Left cardiac atrium (tissue), 4 donors: ENCODE measurements at places on chromosomes 12 and 14. TPM values are rescaled to one million over a fixed set of nuclear protein-coding genes. Genes with fewer than 3 reads are reported as not detected.

GRCh38 chr12:89166121-89166520, 186.2 kb downstream of the DUSP6 start:
- no peak for DNase-seq

- no peak for DNase-seq
Observed at GRCh38 chr12:92130999-92131398, 14.6 kb downstream of the BTG1 start.

DNA sequence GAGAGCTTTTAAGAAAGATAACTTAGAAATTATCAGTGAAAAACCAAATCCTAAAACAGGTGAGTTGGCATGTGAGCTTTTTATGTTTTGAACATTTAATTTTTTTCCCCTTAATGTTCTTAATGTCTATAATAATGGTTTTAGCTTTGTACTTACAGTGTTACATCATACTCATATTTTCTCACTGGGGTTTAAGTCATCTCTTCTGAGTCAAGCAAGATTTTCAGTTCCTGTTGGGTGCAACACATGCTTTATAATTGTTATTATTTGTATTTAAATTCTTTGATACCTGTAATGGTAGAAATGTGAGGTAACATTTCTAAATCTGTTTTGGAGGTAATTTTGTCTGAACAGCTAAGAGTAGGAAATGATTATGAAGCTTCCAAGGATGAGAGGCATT, 113.0 kb downstream of the PLEKHA5 start:
- DNase-seq: no peak

- DNase-seq: peak; percentile 82
Observed at GRCh38 chr12:52884526-52885293, 20.2 kb downstream of the KRT8 start.

SLC38A4 gene
- 3.3 TPM for total RNA-seq

CD69 gene
- total RNA-seq: 2.9 TPM

DNA sequence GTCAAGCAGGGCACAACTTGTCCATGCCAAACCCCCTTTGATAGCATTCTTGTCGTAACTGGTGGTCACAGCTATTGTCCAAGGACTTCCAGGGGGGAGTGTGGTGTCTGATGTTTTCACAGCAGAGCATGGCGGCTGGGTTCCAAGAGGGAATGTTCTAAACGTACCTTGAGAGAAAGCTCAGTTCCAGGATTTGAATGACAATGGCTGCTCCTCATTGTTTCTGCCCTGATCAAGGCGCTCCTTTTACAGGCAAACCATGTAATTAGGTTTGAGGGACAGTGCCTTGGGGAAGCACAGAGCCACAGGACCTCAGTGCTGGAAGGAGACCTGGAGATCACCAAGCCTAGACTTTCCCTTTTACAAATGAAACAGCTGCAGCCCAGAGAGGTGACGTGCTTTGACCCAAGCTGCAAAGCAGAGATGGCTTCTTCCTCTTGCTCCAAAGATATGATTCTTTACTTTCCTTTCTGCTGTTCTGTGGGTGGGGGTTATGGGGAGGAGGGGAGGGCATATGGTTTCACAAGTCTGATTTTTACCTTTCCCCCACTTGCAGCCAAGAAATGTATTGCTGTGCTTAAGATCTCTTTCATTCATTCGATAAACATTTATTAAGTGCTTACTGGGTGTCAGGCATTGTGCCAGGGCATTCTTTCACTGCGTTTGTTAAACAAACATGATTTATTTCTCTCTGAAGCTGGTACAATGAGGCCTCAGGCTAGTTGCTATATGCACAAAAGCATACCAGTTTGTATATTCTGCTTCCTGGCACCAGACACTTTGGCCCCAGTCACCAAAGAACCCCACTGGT, 172.8 kb downstream of the KTN1 start:
- DNase-seq: peak; percentile 27

KRT85 gene
- total RNA-seq: not detected

NKX2-8 gene
- total RNA-seq: not detected

GLIPR1L1 gene
- not detected for total RNA-seq
